H7 (cell line): ENCODE measurements at places on chromosomes 7 and 10. TPM values are rescaled to one million over a fixed set of nuclear protein-coding genes. Genes with fewer than 3 reads are reported as not detected.

Gene MEIG1
- not detected in 2 replicates for total RNA-seq

Gene HOGA1
- total RNA-seq: 0.37 TPM in 1 of 2 replicates, not detected in the other

Gene MEST
- 154 and 166 TPM in 2 replicates for total RNA-seq

Gene DHTKD1
- 59.4 and 79.0 TPM in 2 replicates for total RNA-seq

Gene GDF2
- total RNA-seq: not detected in 2 replicates

Gene LRMDA
- not detected in 2 replicates for total RNA-seq

Gene CREB5
- total RNA-seq: 1.8 and 7.7 TPM in 2 replicates

Gene RET
- total RNA-seq: 9.7 and 16.0 TPM in 2 replicates

Gene SPDYE1
- total RNA-seq: not detected in 2 replicates

Gene MORN4
- total RNA-seq: 12.0 and 13.7 TPM in 2 replicates

Gene CYP26C1
- 0.26 and 0.28 TPM in 2 replicates for total RNA-seq

Gene TBX20
- total RNA-seq: 0.30 and 0.69 TPM in 2 replicates

Gene PKD2L1
- not detected in 2 replicates for total RNA-seq

Gene H2AZ2
- total RNA-seq: 179 and 184 TPM in 2 replicates

Gene OR2A1
- 0.74 TPM in 1 of 2 replicates, not detected in the other for total RNA-seq

Gene ZNF853
- 6.4 and 6.5 TPM in 2 replicates for total RNA-seq

Gene CXCL12
- 21.1 and 42.8 TPM in 2 replicates for total RNA-seq

Gene TMEM176B
- total RNA-seq: 0.37 and 0.80 TPM in 2 replicates

Gene PRKCQ
- total RNA-seq: 12.7 and 17.4 TPM in 2 replicates

Gene ACTA2
- not detected in 2 replicates for total RNA-seq

Gene MRC1
- total RNA-seq: 0.07 and 0.17 TPM in 2 replicates

Gene MALRD1
- total RNA-seq: 0.69 TPM in 1 of 2 replicates, not detected in the other

Gene SLC13A1
- not detected in 2 replicates for total RNA-seq

Gene CPEB3
- 0.62 and 0.92 TPM in 2 replicates for total RNA-seq

Gene EVX1
- total RNA-seq: not detected in 2 replicates

Gene SLF2
- total RNA-seq: 11.1 and 16.3 TPM in 2 replicates

Gene TBXAS1
- total RNA-seq: 0.55 and 0.76 TPM in 2 replicates

Gene GBX1
- total RNA-seq: 0.62 TPM in 1 of 2 replicates, not detected in the other

Gene ACTL6B
- total RNA-seq: 0.30 and 0.90 TPM in 2 replicates

Gene SHH
- 1.5 and 4.6 TPM in 2 replicates for total RNA-seq

Gene INHBA
- 0.04 and 0.07 TPM in 2 replicates for total RNA-seq

Gene FAM13C
- 1.8 and 2.5 TPM in 2 replicates for total RNA-seq

Gene GNAT3
- total RNA-seq: not detected in 2 replicates

Gene KCNIP2
- total RNA-seq: 2.3 and 5.9 TPM in 2 replicates

Gene FAM25C
- total RNA-seq: not detected in 2 replicates

Gene GNGT1
- total RNA-seq: not detected in 2 replicates

Gene GSTO2
- 15.2 and 20.6 TPM in 2 replicates for total RNA-seq

Gene KIN
- total RNA-seq: 5.9 and 10.6 TPM in 2 replicates

Gene SLC39A12
- 0.03 TPM in 1 of 2 replicates, not detected in the other for total RNA-seq

Gene DYDC2
- total RNA-seq: 0.97 and 1.1 TPM in 2 replicates

Gene CCDC172
- total RNA-seq: 1.0 and 3.4 TPM in 2 replicates

Gene PRF1
- total RNA-seq: not detected in 2 replicates

Gene MMRN2
- 1.7 and 2.7 TPM in 2 replicates for total RNA-seq

Gene SLC26A3
- total RNA-seq: not detected in 2 replicates

Gene PON1
- total RNA-seq: not detected in 2 replicates

Gene TWIST1
- 0.18 and 2.3 TPM in 2 replicates for total RNA-seq

Gene ADO
- 48.5 and 51.0 TPM in 2 replicates for total RNA-seq

Gene TMEM139
- 1.2 and 2.5 TPM in 2 replicates for total RNA-seq

Gene GIMAP6
- total RNA-seq: not detected in 2 replicates

Gene VGF
- total RNA-seq: 12.0 and 22.5 TPM in 2 replicates

Gene NODAL
- 151 and 252 TPM in 2 replicates for total RNA-seq

Gene PRPS1L1
- not detected in 2 replicates for total RNA-seq

Gene COBL
- total RNA-seq: 4.2 and 4.6 TPM in 2 replicates

Gene DUS4L
- total RNA-seq: 22.9 and 28.6 TPM in 2 replicates

Gene FZD8
- total RNA-seq: 43.0 and 76.2 TPM in 2 replicates

Gene ALDH18A1
- total RNA-seq: 101 and 104 TPM in 2 replicates

Gene SFMBT2
- 1.8 and 3.5 TPM in 2 replicates for total RNA-seq
